Non-pigmented ciliary epithelial cell (primary cell): ENCODE measurements at places on chromosomes 12 and 14.
A peak's percentile ranks its signal among the peaks of the same experiment; 100 is the strongest.

DNA sequence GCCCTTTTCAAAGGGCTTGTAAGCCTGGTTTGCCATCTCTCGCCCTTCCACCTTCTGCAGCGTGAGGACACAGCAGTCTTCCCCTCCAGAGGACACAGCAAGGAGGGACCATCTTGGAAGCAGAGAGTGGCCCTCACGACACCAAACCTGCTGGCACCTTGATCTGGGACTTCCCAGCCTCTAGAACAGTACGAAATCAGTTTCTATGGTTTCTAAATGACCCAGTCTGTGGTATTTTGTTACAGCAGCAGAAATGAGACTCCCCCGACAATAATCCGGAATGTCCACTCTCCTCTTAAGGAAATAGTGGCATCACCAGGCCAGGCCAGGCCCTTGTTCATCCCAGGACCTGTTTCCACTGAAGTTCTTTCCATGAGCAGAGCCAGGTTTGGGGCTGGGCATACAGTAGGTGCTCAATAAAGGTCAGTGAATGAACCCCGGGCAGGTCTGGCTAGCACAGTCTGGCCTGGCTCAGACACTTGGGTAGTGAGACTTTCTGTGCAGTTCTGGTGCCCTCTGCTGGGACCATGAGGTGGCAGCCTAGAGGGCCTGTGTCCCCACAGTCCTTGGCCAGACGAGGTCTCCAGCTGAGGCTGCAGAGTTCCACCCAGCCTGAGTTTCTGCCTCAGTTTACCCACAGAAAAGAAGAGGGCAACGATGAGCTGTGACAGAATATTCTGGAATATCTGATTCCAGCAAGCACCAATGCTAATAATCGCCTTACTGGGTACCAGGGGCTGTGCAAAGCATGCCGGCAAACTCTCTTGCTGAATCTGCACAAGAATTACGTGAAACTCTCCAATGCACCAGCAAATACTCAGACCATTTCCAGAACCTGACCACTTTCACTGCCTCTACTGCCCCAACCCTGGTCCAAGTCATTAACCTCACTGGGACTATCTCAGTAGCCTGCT lies 14.0 kb downstream of the ABCB9 start:
- peak; percentile 26 for DNase-seq

DNA sequence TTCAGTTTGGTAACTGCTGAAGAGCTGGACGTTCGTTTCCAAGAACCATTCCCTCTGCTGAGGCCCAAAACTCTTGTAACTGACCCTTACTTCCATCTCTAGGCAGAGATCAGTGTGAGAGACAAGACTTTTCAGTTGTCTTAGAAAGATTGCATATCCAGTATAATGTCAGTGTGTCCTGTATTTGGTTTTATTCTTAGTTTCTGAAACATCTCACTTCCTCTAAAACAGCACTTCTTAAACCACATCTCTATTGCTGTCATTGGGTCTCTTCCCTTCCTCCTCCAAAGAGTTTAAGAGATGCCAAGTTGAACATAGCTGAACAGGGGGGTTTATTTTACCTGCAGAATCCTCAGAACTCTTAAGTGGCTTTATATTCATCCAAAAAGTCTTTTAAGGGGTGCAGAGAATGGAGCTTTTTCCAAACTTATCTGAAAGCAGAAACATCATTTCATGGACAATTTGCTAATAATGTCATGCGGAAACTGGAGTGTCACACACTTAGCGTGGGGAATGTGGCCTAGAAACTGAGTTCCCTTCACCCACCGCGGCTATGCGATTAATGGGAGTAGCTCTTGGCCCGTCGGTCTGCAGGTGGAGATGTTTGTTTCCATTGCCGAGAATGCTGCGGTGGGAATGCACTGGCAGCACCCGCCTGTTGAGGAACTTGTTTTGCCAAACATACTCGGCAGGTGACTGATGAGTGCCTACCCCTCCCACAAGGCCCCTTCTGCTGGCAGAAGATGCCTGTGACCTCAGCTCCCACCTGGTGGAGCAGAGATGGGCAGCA lies 148.2 kb downstream of the ADGRD1 start:
- DNase-seq: no peak

DNA sequence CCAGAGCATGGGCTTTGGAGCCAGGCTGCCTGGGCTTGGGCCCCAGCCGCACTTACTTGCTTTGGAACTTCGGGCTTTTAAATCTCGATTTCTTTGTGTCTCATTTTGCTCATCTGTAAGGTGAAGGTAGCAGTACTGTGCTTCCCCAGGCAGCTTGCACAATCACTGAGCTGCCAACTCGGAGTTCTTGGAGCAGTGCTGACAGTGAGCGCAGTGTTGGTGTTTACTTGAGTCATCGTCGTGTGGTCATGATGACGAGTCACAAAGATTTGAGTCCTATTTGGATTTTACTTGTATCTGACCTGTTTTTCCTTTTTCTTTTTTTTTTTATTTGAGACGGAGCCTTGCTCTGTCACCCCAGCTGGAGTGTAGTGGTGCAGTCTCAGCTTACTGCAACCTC lies 31.3 kb upstream of the ATF1 start:
- DNase-seq: peak; percentile 85

DNA sequence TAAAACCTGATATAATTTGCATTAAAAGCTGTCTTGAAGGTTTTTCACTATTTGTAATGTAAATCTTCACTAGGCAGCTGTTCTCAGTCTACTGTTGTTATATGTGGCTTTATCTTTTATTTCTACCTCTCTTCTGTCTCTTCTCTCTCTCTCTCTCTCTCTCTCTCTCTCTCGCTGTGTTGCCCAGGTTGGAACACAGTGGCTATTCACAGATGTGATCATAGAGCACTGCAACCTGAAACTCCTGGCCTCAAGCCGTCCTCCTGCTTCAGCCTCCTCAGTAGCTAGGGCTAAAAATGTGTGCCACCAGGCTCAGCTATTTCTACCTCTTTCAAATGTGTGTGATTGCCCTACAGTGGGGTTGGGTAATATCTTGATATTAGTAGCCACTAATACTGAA lies 21.1 kb downstream of the FUT8 start:
- DNase-seq: no peak

- no peak for DNase-seq
These were observed 17.9 kb downstream of the PACS2 start for GRCh38 chr14:105332350-105332874.

GRCh38 chr12:123076604-123077297 lies 74.1 kb downstream of the PITPNM2 start:
- DNase-seq: no peak

DNA sequence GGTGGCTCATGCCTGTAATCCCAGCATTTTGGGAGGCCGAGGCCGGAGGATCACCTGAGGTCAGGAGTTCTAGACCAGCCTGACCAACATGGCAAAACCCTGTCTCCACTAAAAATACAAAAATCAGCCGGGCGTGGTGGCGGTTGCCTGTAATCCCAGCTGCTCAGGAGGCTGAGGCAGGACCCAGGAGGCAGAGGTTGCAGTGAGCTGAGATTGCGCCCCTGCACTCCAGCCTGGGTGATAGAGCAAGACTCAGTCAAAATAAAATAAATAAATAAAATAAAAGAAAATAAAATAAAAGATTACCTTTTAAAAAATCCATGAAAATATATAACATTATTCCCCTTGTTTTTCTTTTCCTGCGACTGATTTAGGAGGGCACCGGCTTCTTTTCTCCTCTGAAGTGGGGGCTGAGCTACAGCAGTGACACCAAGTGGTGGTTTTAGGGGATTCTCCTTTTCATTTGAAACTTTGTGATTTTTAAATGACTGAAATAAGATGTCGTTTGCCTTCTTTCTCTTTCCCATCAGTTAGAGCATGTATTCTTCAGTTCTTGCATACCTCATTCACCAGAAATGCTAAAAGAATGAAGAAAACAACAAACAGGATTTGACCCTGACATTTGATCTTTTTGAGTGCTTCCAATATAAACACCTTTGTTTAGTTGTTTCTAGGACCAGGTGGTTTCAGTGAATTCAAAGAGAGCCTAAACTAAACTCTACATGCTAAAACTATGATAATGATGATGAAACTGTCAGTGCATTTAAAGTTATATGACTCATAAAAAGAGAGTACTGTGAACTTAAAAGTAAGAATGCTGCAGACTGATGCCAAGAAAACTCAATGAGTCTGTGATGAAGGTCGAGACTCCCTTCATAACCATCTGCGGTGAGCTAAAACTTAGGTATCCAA lies 22.6 kb upstream of the PKP2 start:
- peak; percentile 87 for DNase-seq

GRCh38 chr12:132806857-132807256 lies 21.8 kb downstream of the GOLGA3 start:
- no peak for DNase-seq
